Mammary epithelial cell (primary cell): ENCODE measurements at places on chromosomes 4 and X.

GRCh38 chr4:17356926-17357325 lies 155.0 kb downstream of the QDPR start:
- DNase-seq: no peak

- DNase-seq: peak; percentile 43
Observed at GRCh38 chrX:115583496-115584004, 22.6 kb downstream of the PLS3 start.

DNA sequence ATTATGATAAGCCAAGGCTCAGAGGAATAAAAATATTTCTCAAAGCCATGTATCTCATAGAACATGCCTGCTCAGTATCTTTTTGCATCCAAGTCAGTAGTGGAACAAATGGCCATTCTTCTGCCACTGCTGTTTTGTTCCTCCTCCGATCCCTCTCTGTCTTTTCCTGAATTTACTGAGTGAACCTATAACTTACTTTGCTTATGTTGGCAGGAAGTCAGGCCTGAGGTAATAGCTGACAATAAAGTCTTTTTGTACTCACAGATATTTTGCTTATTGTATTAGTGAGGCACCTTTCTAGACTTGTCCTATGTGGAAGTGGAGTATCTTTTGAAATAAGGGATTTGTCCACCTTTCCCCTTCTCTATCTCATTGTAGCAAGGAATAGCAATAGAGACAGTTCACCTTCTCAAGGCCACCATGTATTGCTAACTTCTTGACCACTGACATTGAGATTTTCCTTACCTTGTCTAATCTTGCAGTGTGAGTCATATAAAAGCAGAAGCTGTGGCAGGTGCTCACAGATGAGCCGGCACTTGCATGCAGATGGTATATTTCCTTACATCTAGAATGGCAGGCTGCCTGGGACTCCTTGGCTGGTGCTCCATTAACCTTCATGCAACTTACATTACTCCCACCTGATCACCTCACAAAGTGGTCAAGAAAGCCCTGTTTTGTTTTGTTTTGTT lies 68.2 kb downstream of the AGTR2 start:
- DNase-seq: peak; percentile 67

DNA sequence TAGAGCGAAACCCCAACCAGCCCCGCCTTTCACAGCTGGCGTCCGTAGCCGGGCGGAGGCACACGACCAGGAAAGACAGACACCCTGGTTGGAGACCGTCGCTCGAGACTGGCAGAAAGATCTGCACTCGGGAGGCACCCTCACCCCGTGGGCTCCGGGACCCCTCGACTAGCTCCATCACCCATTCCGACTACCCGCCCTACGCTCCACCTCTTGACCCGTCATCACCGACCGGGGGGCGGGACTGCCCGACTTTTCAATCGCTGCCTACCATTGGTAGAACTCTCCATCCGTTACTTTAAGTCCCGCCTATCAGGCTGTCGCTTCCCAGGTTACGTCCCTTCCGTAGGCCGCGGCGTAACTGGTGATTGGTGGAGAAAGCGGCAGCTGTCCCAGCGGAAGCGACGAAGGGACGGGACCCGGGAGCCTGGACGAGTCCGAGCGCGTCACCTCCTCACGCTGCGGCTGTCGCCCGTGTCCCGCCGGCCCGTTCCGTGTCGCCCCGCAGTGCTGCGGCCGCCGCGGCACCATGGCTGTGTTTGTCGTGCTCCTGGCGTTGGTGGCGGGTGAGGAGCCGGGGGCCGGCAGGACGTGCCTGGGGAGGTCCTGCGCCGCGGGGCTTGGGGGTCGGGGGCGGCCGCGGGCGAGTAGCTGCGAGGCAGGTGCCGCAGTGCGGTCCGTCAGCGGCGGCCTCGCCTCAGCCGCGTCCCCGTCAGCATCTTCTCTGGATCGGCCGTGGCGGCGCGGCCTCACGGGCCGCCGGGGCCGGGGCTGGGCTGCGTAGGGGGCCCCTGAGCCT lies at the start of gene ATP6AP2:
Gene ATP6AP2 (plus strand): TSS at position 434 of the 799 bp plus-strand sequence. CDS start 96 bp downstream, at position 530.
- DNase-seq: peak; percentile 90

- no peak for DNase-seq
Observed at GRCh38 chr4:81883004-81883403, 411.3 kb upstream of the RASGEF1B start.

DNA sequence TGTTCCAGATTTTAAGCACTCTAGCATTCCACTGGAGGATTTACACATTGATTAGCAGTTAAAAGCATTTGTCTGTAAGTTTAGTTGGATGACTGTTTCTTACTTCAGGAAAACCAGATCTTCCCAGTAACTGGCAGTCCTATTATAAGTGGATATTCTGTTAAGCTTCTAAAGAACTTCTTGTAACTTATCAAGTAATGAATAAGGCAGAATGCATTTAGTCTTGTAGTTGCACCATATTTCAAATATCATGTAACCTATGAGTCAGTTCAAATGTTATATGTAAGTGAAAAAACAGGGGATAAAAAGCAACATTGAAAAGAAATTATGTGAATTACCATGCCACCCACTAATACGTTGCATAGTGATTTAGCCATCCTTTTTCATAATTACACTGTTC lies 30.2 kb upstream of the TENM3 start:
- DNase-seq: no peak

GRCh38 chr4:179292468-179292867 lies 1850.2 kb upstream of the AGA start:
- no peak for DNase-seq

DNA sequence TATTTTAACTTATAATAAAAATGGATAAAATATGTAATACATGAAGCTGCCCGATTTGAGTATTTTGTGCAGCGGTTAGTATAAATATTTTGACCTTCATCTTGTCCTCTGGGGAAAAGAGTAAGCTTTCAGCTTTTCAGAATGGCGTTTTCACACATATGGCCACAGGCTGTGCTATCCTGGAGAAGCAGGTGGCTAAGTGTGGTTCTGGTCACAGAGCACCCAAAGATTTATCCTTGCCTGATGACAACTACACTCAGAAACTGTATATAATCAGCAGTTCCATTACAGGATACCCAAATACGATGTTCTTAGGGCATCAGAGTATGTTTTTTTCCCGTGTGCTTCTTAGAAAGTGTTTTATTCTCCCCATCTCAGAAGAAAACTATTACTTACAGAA lies 42.3 kb upstream of the ANK2 start:
- no peak for DNase-seq

- peak; percentile 66 for DNase-seq
Observed at GRCh38 chr4:61532336-61533000, 332.3 kb downstream of the ADGRL3 start.

- peak; percentile 75 for DNase-seq
Observed at GRCh38 chr4:110088670-110089069, 109.7 kb downstream of the ELOVL6 start.
